Liver (tissue), 10 donors: ENCODE measurements at places on chromosomes 6 and 20. TPM values are rescaled to one million over a fixed set of nuclear protein-coding genes. Genes with fewer than 3 reads are reported as not detected.
A peak's percentile ranks its signal among the peaks of the same experiment; 100 is the strongest.

- H3K4me1 ChIP-seq: no peaks in the 10 kb centered on the region
- no peaks in the 10 kb centered on the region for H3K27me3 ChIP-seq
- H3K4me3 ChIP-seq: no peak overlapping the region
- H3K36me3 ChIP-seq: peaks cover 6% of the 10 kb centered on the region
- no peak for DNase-seq
These were observed 40.7 kb downstream of the PYGB start for GRCh38 chr20:25288291-25289181.

GRCh38 chr20:2538931-2539720 is 2.8 kb downstream of the TMC2 start:
- no peaks in the 10 kb centered on the region for H3K4me1 ChIP-seq
- H3K4me3 ChIP-seq: no peak overlapping the region
- no peak overlapping the region for H3K27ac ChIP-seq
- H3K36me3 ChIP-seq: no peaks in the 10 kb centered on the region

GRCh38 chr6:91097364-91097763 is 510.5 kb upstream of the MAP3K7 start:
- no peaks in the 10 kb centered on the region for H3K27me3 ChIP-seq
- H3K4me1 ChIP-seq: no peaks in the 10 kb centered on the region
- H3K4me3 ChIP-seq: no peak overlapping the region
- H3K27ac ChIP-seq: no peak overlapping the region
- no peaks in the 10 kb centered on the region for H3K36me3 ChIP-seq

GRCh38 chr6:89954721-89955148 is 60.5 kb downstream of the GJA10 start:
- no peak for DNase-seq
- no peaks in the 10 kb centered on the region for H3K36me3 ChIP-seq
- H3K4me1 ChIP-seq: peaks cover 45% of the 10 kb centered on the region

GRCh38 chr6:24408719-24409410 is 6.1 kb downstream of the MRS2 start:
- H3K27ac ChIP-seq: no peak overlapping the region
- peaks cover 37% of the 10 kb centered on the region for H3K36me3 ChIP-seq
- DNase-seq: no peak
- H3K4me1 ChIP-seq: no peaks in the 10 kb centered on the region
- H3K4me3 ChIP-seq: no peak overlapping the region

DNA sequence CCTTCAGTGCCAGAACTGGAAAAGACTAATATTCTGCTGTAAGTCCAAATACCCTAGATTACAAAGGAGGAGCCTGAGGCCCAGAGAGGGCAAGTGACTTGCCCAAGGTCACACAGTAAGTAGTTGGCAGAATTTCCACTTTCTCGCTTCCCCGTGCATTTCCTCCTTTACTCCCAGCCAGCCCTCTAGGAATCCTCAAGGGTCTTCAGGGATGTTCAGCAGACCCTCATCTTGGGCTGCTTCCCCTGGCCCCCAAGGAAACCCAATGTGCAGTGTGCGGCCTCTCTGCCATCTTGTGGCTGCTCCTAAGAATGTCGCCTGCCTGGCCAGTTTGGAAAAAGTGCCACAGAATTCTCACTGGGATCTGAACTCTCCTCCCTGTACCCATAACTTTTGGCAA is 217.7 kb upstream of the LRFN2 start:
- no peak overlapping the region for H3K4me3 ChIP-seq

DNA sequence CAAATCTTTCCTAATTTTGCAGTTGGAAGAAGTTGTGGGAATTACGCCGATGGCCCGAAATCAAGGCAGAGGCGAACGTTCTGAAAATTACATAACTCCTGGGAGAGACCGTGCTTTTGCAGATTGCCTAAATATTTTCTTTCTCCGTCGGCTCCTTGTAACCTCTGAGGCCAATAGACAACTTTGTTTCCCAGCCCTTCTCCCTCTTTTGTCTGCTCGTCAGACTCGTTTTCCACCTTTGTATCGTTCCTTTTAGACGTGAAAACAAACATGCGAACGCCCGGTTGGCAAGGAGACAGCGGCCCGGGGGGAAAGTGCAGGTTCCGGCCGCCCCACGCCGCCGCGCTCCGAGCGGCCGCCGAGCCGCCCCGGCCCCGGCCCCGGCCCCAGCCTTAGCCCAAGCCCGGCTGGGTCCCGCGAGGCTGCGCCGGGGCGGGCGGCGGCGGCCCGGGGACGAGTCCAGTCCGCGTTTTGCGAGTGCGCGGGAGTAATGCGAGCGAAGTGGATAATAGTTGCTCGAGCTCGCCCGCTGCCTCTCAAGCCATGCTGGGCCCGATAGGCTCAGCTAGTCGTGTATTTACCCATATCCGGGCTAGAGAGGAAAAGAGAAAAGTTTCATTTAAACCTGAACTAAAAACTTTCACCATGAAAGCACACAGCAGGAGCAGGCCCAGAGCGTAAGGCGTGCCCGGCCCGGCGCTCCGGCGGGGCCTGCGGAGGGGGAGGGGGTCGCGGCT is at the start of gene ARID1B:
Gene ARID1B (plus strand): TSS at position 539 of the 737 bp plus-strand sequence. CDS start 303 bp downstream, outside the sequence.
- peak within 1 kb of the TSS; percentile 77 for H3K4me3 ChIP-seq
- peak within 1 kb of the TSS; percentile 98 for H3K27ac ChIP-seq
- H3K27me3 ChIP-seq: no peaks in the 10 kb centered on the region
- H3K4me1 ChIP-seq: peaks cover 27% of the 10 kb centered on the region
- DNase-seq: peak; percentile 83

DNA sequence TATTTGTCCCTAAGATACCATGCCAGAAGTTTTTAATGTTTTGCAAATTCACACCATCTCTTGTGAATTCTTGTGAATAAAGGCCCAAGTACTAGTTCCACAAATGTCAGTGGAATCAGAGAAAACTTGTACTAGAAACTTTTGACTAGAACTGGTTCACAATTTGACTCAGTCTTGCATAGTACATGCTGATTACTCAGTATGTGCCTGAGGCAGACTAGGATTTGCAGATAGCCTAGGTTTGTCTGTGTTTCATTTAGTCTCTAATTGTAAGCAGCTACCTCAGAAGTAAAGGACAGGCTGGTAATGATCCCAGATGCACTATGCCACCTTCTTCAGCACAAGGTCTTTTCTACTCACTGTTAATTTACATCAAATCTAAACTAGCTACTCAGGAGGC is 34.2 kb upstream of the GSTA4 start:
- DNase-seq: no peak
- H3K36me3 ChIP-seq: peaks cover 7% of the 10 kb centered on the region
- H3K27ac ChIP-seq: no peak overlapping the region
- H3K27me3 ChIP-seq: no peaks in the 10 kb centered on the region
- H3K4me3 ChIP-seq: no peak overlapping the region

GRCh38 chr20:1654996-1655395 is 2.6 kb downstream of the SIRPG start:
- no peak overlapping the region for H3K4me3 ChIP-seq
- no peak overlapping the region for H3K27ac ChIP-seq
- DNase-seq: no peak
- H3K36me3 ChIP-seq: no peaks in the 10 kb centered on the region
- H3K27me3 ChIP-seq: peaks cover 3% of the 10 kb centered on the region
- no peaks in the 10 kb centered on the region for H3K4me1 ChIP-seq

GRCh38 chr6:17588011-17588410 is 12.1 kb upstream of the FAM8A1 start:
- no peak overlapping the region for H3K4me3 ChIP-seq
- peaks cover 5% of the 10 kb centered on the region for H3K4me1 ChIP-seq
- H3K27me3 ChIP-seq: no peaks in the 10 kb centered on the region
- H3K36me3 ChIP-seq: no peaks in the 10 kb centered on the region
- H3K27ac ChIP-seq: no peak overlapping the region

DNA sequence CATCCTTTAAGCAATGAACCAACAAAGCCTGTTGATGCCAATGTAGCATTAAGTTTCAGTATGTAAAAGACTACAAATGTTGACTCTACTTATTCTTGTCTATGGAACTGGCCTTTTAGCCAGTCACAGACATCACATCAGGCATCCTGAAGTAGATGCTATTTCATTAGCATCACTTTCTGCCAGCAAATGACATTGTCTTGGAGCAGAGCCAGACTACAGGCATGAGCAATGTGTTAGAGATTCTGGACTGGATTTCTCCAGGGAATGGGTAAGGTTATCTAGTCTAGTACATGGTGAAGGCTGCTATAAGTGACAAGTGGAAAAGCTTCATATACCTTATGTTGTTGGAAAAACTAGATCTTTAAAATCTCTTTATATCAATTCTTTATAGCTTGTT is 142.9 kb downstream of the ADGRB3 start:
- H3K4me1 ChIP-seq: no peaks in the 10 kb centered on the region
- no peaks in the 10 kb centered on the region for H3K27me3 ChIP-seq
- DNase-seq: no peak
- no peak overlapping the region for H3K4me3 ChIP-seq
- no peak overlapping the region for H3K27ac ChIP-seq
- no peaks in the 10 kb centered on the region for H3K36me3 ChIP-seq

GRCh38 chr6:84415517-84415916 is 188.1 kb upstream of the CEP162 start:
- peaks cover 2% of the 10 kb centered on the region for H3K4me1 ChIP-seq
- H3K27ac ChIP-seq: no peak overlapping the region
- H3K27me3 ChIP-seq: no peaks in the 10 kb centered on the region
- no peak for DNase-seq
- no peak overlapping the region for H3K4me3 ChIP-seq
- no peaks in the 10 kb centered on the region for H3K36me3 ChIP-seq

DNA sequence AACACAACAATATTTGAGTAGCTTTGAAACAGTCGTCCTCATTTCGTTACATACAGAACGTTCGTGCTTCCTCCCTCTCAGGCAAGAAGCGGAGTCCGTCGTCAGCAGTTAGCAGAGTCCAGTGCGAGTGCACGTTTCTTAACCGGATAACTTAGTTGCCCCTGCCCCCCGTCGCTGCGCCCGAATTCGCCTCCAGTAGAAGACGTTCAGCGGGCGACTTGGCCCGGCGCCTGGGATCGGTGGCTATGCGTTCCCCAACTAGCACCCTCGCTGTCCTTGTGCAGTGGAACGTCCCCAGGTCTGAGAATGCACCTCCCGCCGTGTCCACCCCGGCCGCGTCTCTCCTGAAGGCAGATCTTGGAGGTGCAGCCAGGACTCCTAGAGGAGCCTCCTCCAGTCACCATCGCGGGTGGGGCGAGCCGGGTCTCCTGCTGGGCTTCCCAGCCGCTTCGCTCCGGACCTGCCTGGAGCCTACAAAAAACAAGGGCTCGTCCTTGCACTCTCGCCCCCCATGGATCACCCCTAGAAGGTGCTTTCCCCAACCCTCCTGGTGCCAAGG is 910 bp upstream of the PCSK2 start:
- H3K4me1 ChIP-seq: peaks cover 1% of the 10 kb centered on the region
- peaks cover 2% of the 10 kb centered on the region for H3K27me3 ChIP-seq
- DNase-seq: no peak
- no peaks in the 10 kb centered on the region for H3K36me3 ChIP-seq

GRCh38 chr6:130009146-130009545 is 9.2 kb upstream of the L3MBTL3 start:
- H3K36me3 ChIP-seq: no peaks in the 10 kb centered on the region
- no peaks in the 10 kb centered on the region for H3K4me1 ChIP-seq
- H3K27me3 ChIP-seq: no peaks in the 10 kb centered on the region
- H3K4me3 ChIP-seq: no peak overlapping the region
- no peak overlapping the region for H3K27ac ChIP-seq

DNA sequence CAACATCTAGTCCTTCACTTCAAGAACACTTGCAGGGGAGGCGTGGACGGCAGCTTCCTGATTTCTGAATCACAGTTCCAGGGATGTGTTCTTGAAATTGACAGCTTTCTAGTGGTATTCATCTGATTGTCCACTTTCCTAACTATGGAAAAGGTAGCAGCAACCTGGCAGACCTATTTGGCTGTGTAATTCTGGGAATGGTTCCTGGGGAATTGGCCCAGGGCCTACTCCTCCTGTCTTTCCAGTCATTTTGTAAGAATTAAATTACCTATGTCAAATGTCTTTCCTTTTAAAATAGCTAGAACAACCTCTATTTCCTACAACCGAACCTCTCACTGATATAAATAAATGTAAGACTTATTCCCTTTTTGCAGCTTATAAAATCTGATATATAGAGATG is 85.5 kb upstream of the RSPO3 start:
- no peak overlapping the region for H3K4me3 ChIP-seq
- no peaks in the 10 kb centered on the region for H3K36me3 ChIP-seq
- no peaks in the 10 kb centered on the region for H3K27me3 ChIP-seq
- H3K4me1 ChIP-seq: no peaks in the 10 kb centered on the region

GRCh38 chr6:148570456-148570855 is 176.4 kb upstream of the UST start:
- no peaks in the 10 kb centered on the region for H3K27me3 ChIP-seq
- DNase-seq: no peak
- no peaks in the 10 kb centered on the region for H3K36me3 ChIP-seq
- no peak overlapping the region for H3K27ac ChIP-seq
- no peak overlapping the region for H3K4me3 ChIP-seq

DNA sequence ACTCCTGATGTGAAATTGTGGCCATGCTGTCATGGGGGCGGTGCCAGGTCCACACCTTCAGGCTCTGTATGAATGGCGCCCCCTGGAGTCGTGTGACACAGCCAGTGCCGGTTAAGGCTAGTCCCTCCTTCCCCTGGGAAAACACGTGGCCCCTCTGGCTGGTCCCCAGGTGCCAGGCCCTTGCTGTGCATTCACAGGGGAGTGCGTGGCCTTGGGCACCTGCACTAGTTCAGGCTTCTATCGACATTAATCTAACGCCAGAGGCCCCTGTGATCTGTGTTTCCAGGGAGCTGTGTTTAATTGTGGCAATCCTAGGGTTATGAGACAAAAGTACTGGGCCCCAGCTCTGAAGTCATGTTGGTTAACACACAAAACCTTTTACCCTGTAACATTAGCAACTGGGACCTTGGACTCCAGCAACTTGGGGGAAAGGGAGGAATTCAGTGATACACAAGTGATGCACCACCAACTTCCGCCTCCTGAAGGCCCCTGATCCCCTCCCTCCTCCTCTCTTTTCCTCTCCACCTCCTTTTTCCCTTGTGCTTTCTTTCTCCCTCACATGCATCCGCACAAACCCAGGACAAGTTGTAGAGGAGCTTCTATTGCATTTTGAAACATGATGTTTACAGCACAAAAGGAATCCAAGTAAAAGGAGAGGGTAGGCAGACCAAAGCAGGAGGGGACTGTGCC is 74.0 kb downstream of the SSR1 start:
- peak overlapping the region; percentile 40 for H3K27ac ChIP-seq
- DNase-seq: peak; percentile 93
- H3K36me3 ChIP-seq: peaks cover 5% of the 10 kb centered on the region
- no peak overlapping the region for H3K4me3 ChIP-seq

DNA sequence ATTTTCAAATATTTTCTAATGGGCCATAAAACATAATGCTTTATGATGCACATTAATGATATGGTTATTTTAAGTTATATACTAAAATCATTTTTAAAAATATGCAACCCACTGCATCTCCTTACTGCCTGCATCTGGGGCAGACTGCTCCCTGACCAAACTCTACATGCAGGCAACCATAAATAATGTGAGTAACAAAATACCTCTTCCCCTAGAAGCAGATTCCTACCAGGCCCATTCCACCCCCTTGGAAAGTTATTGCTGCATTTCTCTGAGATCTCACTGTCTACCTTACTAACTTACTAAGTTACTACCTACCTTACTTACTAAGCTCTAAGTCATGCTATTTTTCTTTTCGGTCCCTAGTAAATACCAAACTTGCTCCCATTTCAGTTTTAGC is 71.8 kb downstream of the ATG5 start:
- no peaks in the 10 kb centered on the region for H3K36me3 ChIP-seq
- peaks cover 3% of the 10 kb centered on the region for H3K4me1 ChIP-seq
- no peak overlapping the region for H3K4me3 ChIP-seq

The CST4 gene
- total RNA-seq: not detected

The HAO1 gene
- total RNA-seq: 17.8 TPM

The LY6G6C gene
- total RNA-seq: not detected

The STX16 gene
- total RNA-seq: 18.6 TPM

The DEFB132 gene
- total RNA-seq: not detected

The PDRG1 gene
- 2.2 TPM for total RNA-seq

The CTAGE9 gene
- not detected for total RNA-seq

The MEI4 gene
- 0.84 TPM for total RNA-seq
